ENCODE measurements at places on chromosomes 7 and 10.

GRCh38 chr7:16929146-16929762 is 47.5 kb upstream of the AGR3 start:
- no peak for DNase-seq

DNA sequence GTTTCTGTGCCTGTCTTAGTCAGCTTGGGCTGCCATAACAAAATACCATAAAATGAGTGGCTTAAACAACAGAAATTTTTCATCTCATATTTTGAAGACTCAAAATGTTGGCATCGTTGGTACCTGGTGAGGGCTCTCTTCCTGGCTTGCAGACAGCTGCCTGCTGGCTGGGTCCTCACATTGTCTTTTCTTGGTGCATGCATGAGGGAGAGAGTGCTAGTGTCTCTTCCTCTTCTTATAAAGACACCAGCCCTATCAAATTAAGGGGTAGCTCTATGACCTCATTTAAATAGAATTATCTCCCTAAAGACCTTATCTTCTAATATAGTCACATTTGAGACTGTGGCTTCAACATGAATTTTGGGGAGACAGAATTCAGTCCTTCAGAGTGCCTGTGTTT is 39.9 kb downstream of the ST8SIA6 start:
- DNase-seq: no peak

GRCh38 chr10:94403380-94404213 is 1.3 kb downstream of the TBC1D12 start:
- no peak for DNase-seq

DNA sequence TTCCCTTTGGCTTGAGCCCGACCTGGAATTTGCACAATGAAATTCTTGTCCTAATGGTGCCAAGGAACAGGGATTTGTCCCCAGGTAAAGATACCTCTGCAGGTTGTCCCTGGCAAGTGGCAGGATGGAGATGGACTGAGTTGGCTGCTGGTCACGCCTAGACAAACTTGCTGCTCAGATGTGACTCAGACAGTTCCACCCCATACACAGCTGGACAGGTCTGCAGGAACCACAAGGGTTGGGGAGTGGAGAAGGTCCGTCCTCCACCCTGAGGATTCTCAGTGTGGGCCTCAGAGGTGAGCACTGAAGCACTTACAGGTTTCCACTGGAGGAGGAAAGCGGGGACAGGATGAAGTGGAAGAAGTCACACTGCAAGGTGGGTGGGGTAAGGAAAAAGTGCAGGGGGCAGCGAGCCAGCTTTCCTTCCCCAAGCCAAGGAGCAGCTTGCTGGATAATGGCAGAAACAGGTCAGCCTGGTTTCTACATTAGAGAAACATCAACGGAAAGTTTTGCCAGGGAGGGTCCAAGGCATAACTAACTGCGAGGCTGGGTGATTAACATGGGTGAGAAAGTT is 20.5 kb downstream of the ITPRIP start:
- DNase-seq: no peak

GRCh38 chr10:16505161-16505560 is 16.5 kb downstream of the C1QL3 start:
- no peak for DNase-seq

DNA sequence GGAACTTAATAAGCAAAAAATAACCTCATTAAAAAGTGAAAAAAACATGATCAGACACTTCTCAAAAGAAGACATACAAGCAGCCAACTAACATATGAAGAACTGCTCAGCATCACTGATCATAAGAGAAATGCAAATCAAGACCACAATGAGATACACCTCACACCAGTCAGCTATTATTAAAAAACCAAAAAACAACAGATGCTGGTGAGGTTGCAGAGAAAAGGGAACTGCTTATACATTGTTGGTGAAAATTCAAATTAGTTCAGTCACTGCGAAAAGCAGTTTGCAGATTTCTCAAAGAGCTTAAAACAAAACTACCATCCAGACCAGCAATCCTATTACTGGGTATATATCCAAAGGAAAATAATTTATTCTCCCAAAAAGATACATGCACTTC is 513.3 kb downstream of the MDFIC start:
- DNase-seq: no peak

- no peak for DNase-seq
Measured at GRCh38 chr7:37770838-37771237, 77.6 kb upstream of the NME8 start.

GRCh38 chr10:85137253-85137652 is 808.9 kb downstream of the CCSER2 start:
- no peak for DNase-seq

DNA sequence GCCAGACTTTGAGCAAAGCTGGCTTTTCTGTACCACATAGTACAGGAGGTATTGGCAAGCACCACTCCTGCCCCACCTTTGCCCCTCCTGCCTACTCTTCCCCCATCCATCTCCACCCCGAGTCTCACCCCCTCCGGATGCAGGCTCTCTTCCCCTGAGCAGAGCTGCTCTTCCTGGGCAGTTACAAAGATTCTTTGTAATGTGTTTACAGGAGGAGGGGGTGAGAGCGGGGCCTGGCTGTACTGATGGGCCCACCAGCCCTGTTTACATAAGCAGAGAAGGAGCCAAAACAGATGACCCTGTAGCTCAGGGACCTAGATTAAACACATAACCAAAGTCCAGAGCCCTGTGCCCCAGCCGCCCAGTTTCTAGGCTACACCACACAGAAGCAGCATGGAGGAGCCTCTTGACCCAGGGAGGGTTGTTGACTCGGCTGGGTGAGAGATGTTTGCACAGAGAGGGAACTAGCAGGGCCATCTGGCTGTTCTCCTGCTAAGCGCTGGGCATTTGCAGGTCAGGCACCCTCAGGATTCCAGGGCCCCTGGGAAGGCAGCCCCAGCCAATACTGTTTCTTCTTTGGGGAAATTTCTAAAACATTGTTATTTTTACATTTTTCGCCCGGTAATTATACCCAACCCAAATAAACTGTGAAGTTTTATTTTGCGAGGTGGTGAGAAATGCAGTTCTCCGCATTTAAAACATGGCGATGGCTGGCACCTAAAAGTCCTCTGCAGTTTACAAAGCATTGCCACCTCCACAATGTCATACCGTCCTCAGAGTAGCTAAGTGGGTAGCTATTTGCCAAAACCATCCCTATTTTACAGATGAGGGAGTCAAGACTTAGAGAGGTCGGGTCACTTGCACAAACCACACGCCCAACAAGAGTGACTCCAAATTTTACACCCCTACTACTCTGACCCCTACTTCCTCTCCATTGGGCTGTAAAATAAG is 11.4 kb upstream of the ZKSCAN1 start:
- DNase-seq: no peak

- DNase-seq: no peak
Measured at GRCh38 chr7:34165927-34166550, 260.7 kb downstream of the BMPER start.
